ENCODE measurements at places on chromosomes 7 and 10. TPM values are rescaled to one million over a fixed set of nuclear protein-coding genes. Genes with fewer than 3 reads are reported as not detected.

GRCh38 chr7:134414109-134414508 is 44.8 kb downstream of the AKR1B1 start:
- no peaks in the 10 kb centered on the region for H3K4me1 ChIP-seq
- H3K36me3 ChIP-seq, result no peaks in the 10 kb centered on the region
- no peaks in the 10 kb centered on the region for H3K27me3 ChIP-seq

DNA sequence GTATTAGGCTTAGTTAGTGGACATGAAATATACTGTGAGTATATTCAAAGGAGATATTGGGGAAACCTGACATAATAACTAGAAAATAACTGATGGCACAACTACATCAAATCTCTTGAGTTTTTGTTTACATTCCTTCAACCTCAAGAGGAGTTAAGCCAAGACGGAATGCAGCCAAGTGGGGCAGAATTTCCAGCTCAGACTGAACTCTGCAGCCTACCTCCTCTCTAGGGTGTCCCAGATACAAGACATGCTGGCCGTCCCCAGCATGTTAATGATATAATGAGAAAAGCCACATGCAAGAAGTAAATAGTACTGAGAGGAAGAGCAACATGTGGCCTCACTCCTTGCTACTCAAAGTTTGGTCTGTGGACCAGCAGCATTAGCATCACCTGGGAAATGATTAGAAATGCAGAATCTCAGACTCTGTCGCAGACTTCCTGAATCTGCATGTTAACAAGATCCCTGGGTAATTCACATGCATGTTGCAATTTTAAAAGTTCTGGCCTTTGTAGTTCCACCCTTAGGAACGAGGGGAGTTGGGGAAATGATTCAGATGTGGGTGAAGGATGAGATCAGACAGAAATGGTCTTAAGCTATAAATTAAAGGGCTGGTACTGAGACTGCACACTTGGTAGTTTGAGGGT is 118.4 kb upstream of the CACUL1 start:
- no peaks in the 10 kb centered on the region for H3K27me3 ChIP-seq
- no peak overlapping the region for H3K27ac ChIP-seq
- DNase-seq, result no peak
- peaks cover 9% of the 10 kb centered on the region for H3K4me1 ChIP-seq
- no peak overlapping the region for H3K4me3 ChIP-seq

DNA sequence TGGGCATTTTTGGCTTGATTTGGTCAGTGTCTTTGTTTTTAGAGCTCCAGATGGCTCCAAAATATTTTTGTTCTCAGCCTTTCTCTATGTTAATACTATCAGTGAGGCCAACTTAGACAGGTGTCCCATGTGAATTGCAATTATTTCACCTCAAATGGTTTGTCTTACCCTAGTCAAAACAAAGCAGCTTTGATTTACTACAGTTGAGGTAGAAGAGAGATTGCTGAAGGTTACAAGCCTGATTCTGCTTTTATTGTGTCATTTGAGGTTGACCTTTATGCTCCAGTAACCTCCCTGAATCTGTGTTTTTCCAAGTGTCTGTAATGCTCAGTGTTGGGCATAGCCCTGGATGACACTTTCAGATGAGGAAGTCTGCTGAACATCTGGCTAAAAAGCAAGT is 882.9 kb downstream of the NRG3 start:
- H3K4me1 ChIP-seq, result no peaks in the 10 kb centered on the region
- no peak for DNase-seq
- H3K4me3 ChIP-seq, result no peak overlapping the region

- H3K27me3 ChIP-seq, result no peaks in the 10 kb centered on the region
- H3K36me3 ChIP-seq, result no peaks in the 10 kb centered on the region
- no peak for DNase-seq
- no peak overlapping the region for H3K4me3 ChIP-seq
These were observed 740.0 kb downstream of the SUGCT start for GRCh38 chr7:40874756-40875155.

The RARRES2 gene
- total RNA-seq, result 121 TPM

GRCh38 chr7:137342265-137342664 is 1.3 kb downstream of the PTN start:
- no peak for DNase-seq
- no peaks in the 10 kb centered on the region for H3K36me3 ChIP-seq
- no peaks in the 10 kb centered on the region for H3K27me3 ChIP-seq
- peak overlapping the region; percentile 26 for H3K4me3 ChIP-seq

The SLC26A5 gene
- 0.78 TPM for total RNA-seq

The HEPACAM2 gene
- not detected for total RNA-seq

DNA sequence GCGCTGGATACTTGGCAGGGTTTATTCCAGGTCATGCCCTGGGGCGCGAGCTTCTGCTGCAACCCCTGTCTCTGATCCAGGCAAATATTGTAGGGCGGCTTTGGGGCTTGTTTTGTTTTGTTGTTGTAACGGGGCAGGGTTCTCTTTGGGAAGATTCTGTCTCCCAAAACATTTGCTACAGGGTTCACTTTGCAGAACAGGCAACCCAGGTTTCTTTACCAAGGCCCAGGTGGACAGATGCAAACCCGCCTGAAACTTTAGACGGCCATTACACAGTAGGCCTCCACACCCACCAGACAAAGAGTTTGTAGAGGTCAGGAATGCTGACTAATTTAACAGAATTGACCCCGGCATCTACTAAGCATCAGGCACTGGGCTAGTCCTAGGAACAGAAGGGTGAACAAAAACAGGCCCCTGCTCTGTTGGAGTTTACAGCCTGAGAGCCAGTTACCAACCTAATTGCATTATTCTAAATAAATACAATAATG is 567 bp upstream of the CDCA7L start:
- H3K36me3 ChIP-seq, result no peaks in the 10 kb centered on the region
- H3K27me3 ChIP-seq, result no peaks in the 10 kb centered on the region
- DNase-seq, result no peak
- no peaks in the 10 kb centered on the region for H3K4me1 ChIP-seq
- H3K27ac ChIP-seq, result no peak overlapping the region
- peak overlapping the region; percentile 63 for H3K4me3 ChIP-seq

DNA sequence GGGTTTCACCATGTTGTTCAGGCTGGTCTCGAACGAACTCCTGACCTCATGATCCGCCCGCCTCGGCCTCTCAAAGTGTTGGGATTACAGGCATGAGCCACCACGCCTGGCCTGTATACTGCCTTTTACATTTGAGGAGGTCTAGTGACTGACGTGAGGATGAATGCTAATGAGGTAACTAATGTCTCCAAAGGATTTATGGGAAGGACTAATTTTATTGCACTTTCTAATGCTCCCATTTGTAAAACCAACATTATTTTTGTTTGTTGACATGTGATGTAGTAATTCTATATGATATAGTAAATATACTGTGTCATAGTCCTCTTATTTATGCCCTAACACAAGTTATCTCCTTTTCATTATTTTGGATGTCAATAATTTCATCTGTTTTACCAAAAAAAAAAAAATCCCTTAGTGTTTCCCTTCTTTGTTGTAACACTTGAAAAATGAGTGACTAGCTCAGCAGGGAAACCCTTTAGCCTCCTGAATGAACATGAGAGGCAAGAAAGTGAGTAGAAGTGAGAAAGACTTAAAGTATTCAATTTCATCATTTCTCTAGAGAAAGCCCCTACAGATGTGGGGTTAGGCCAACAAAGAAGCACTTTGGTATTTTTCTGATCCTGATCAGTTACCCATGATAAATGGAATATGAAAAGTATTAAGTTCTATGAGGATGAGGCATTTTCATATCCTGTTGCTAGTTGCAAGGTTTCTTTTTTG is 596.9 kb upstream of the PCDH15 start:
- H3K4me1 ChIP-seq, result no peaks in the 10 kb centered on the region
- no peak overlapping the region for H3K4me3 ChIP-seq
- peak; percentile 23 for DNase-seq
- no peak overlapping the region for H3K27ac ChIP-seq

The CHAT gene
- total RNA-seq, result not detected

DNA sequence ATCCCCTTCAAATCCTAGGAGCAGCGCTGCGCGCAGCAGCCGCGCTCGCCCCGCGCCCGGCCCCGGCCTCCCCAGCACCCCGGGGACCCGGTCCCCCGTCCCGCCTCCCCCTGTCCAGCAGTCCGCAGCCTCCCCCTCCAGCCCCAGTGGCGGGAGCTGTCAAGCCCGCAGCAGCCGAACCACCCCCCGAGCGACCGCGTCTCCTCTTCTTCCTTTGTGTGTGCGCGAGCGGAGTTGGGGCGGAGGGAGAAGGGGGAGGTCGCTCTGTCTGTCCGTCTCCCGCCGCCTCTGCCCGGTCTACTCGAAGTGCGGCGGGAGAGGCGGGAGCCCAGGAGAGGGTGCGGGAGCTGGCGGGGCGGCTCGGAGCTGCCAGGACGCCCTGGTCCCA is 375 bp upstream of the CHN2 start:
- peak overlapping the region; percentile 66 for H3K4me3 ChIP-seq
- H3K27ac ChIP-seq, result no peak overlapping the region
- peak; percentile 50 for DNase-seq
- H3K36me3 ChIP-seq, result no peaks in the 10 kb centered on the region
- H3K27me3 ChIP-seq, result no peaks in the 10 kb centered on the region

The CLDN4 gene
- total RNA-seq, result 0.19 TPM

DNA sequence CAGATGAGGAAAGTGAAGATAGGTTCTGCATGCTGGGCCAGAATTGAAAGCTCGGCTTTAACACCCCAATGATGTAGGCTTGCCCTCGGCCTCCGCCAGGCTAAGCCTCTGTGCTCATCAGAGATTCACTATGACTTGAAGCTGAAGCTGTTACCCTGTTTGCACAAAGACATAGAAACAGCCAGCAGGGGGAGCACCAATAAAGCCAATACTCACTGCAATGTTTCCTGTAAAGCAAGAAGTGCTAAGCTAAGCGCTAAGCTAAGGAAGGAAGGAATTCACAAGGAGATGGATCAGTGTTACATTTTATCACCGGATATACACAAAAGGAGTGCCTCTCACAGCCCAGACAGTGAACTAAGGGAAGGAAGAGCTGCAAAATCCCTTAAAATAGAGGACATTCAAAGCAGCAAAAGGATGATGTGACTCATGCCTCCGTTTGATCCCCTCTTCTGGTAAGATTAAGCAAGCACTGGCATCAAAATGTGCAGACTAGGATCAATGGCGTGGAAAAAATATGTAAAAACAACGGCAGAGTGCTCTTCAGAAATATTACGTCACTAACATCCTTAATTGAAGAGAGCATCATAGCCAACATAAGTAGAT is 153.8 kb downstream of the COBL start:
- peak; percentile 68 for DNase-seq
- no peaks in the 10 kb centered on the region for H3K27me3 ChIP-seq
- H3K36me3 ChIP-seq, result no peaks in the 10 kb centered on the region
- H3K4me3 ChIP-seq, result no peak overlapping the region
- no peak overlapping the region for H3K27ac ChIP-seq
- no peaks in the 10 kb centered on the region for H3K4me1 ChIP-seq

- DNase-seq, result peak; percentile 63
- H3K4me1 ChIP-seq, result no peaks in the 10 kb centered on the region
- H3K4me3 ChIP-seq, result no peak overlapping the region
- H3K27me3 ChIP-seq, result no peaks in the 10 kb centered on the region
- H3K36me3 ChIP-seq, result peaks cover 7% of the 10 kb centered on the region
These were observed 99.6 kb downstream of the SVIL start for GRCh38 chr10:29535012-29535777.

DNA sequence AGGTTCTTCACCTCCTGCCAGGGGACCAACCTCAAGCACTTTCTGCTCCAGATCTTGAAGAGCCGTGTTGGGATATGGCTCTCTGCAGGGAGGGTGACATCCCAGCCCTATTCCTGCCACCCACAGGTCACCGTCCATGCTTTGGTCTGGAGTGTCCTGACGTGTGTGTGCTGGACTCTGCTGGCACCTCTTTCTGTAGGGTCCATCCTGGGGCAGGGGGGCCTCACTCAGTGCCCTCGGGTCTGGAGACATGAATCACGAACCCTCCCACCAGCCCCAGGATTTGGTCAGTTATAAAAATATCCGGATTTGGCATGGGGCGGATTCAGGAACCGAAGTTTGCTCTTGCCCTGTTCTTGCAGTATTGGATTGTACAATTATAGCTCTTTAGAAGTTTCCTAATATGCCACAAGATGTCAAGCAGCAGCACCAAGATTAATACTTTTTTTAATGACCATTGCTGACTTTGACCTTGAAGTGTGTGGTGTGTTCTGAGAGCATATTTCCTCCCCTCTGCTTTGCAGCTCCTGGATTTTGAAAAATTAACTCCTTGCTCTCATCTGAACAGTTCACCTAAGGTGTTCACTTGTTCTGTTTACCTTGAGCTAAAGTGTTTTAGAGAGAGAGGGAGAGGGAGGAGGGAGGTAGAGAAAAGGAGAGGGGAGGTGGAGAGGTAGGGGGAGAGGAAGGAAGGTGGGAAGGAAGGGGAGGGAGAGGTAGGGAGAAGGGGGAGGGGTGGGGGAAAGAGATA is 95.4 kb upstream of the SHH start:
- H3K27me3 ChIP-seq, result no peaks in the 10 kb centered on the region
- H3K4me3 ChIP-seq, result no peak overlapping the region
- no peak overlapping the region for H3K27ac ChIP-seq
- no peak for DNase-seq
- no peaks in the 10 kb centered on the region for H3K4me1 ChIP-seq

- H3K4me1 ChIP-seq, result peaks cover 6% of the 10 kb centered on the region
- no peak overlapping the region for H3K4me3 ChIP-seq
- DNase-seq, result no peak
- H3K27me3 ChIP-seq, result no peaks in the 10 kb centered on the region
- H3K36me3 ChIP-seq, result no peaks in the 10 kb centered on the region
- no peak overlapping the region for H3K27ac ChIP-seq
These were observed 70.5 kb downstream of the SDK1 start for GRCh38 chr7:3371601-3372000.

DNA sequence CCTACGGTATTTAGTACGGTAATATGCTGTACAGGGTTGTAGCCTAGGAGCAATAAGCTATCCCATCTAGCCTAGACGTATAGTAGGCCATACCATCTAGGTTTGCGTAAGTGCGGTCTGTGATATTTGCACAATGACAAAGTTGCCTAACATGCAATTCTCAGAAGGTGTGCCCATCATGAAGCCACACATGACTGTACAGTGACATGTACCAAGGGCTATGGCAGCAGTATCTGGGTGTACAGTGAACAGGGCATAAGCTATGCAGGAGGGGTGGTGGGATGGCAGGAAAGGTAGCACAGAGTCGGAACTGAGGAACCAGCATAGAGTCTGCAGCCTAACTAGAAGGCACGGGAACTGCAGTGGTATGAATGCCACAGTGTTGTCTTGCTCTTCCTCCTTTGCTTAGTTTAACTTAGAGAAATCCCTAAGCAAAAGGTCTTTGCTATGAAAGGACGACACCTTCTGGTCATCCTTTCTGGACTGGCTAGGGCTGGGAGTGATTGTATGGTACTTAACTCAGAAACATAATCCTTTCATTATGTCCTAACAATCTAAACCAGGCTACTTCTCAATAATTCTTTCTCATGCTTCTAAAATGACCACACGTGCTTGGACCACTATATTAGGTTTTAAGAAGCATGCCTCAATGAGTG is 93.5 kb downstream of the DYNC1I1 start:
- H3K27me3 ChIP-seq, result no peaks in the 10 kb centered on the region
- peaks cover 5% of the 10 kb centered on the region for H3K4me1 ChIP-seq
- H3K36me3 ChIP-seq, result no peaks in the 10 kb centered on the region

DNA sequence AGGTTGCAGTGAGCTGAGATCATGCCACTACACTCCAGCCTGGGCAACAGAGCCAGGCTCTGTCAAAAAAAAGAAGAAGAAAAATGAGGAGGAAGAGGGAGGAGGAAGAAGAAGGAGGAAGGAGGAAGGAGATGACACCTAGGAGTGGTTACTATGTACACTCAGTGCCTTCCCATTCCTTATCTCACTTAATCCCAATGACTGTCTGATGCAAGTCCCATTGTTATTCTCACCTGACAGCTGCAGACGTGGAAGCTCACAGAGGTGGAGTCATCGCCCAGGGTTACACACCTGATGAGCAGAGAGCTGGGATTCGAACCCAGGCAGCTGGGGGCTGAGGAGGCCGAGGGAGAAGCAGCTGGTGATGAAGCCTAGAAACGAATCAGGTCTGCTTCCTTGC is 258.8 kb downstream of the SNX10 start:
- no peaks in the 10 kb centered on the region for H3K27me3 ChIP-seq
- H3K36me3 ChIP-seq, result no peaks in the 10 kb centered on the region
- DNase-seq, result no peak
- no peaks in the 10 kb centered on the region for H3K4me1 ChIP-seq
- no peak overlapping the region for H3K4me3 ChIP-seq
